ENCODE measurements at places on chromosomes 2 and 18.

GRCh38 chr2:12669036-12669435 is 47.7 kb upstream of the TRIB2 start:
- DNase-seq = no peak

- no peak for DNase-seq
These were observed 58.1 kb upstream of the PELI1 start for GRCh38 chr2:64202206-64202845.

DNA sequence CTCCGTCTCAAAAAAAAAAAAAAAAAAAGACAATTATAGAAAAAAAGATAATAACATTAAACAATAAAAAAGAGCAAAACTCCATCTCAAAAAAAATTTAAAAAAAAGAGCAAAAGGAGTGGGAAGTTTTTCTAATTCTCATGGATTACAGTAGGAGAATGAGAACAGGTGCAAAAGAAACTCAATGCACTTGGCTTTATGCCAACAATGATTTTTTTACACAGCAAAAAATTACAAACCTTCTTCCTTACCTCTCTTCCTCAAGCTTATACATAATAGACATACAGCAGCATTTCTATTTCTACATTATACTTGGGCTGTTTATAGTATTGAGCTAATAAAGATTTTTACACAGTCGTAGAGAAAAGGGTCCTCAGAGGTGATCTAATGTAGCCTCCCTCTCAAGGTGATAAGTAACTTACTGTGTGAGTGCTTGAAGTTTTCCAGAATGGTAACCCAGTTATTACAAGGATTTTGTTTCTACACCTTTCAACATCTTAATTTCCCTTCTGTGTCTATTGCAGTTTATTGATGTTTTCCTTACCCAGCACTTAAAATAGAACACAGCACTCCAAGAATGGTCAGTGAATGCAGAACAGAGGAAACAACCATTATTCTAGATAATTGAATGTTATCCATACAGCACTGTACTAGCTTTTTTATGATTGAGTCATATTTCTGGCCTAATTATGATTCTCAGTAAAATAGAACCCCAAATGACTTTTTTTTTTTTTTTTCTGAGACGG is 34.9 kb upstream of the RNF138 start:
- no peak for DNase-seq

GRCh38 chr2:199055336-199055735 is 402.4 kb downstream of the SATB2 start:
- DNase-seq = no peak

DNA sequence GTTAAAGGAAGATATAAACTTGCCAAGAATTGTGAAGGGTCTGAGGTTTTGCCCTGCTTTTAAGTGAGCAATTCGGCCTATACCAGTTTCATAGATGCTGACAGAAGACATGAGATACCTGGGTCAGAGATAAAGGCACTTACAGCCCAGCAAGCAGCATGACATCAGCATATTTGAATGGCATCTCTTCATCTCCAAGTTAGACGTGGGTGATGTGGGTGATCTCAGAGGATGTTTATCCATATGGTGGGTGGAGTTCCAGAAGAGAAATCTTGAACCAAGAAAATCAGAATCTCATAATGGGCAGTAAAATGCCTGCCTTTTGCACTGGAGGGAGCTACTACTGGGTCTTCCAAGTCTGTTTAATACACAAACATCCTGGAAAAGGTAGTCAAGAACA is 44.7 kb downstream of the GYPC start:
- DNase-seq = no peak

DNA sequence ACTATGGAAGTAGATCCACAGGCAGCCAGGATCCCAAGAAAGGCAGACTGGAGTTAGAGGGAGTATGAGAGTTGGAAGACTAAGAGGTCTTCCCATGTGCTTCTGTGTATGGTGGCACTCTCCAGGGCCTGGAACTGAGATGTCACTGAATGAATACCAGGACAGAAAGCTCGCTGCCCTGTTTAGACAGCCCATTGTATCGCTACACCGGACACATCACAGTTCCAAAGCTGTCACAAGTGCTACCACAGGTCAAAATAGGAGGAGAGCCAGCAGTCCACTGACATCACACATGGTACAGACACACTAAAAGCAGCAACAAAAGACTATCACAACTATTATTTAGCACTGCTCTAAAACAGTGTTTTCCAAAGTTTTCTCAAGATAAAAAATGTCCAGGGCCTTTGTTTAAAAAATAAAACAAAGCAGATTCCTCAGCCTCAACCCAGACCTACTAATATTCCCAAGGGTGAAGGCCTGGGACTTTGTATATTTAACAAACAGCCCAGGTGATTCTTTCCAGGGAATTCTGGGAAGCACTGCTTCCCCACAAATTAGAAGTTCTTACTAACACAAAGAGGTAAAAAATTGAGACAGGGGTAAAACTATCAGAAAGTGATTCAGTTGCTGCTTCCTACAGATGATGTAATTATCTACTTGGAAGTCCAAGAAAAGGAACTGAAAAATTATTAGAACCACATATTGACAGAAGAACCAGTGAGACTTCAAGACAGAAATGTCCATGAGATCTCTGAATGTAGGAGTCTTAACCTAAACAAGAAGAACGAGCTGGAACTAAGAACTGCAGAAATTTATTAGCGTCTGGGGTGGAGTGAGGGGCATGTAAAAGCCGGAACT is 116.0 kb downstream of the DTNB start:
- DNase-seq = peak; percentile 24

DNA sequence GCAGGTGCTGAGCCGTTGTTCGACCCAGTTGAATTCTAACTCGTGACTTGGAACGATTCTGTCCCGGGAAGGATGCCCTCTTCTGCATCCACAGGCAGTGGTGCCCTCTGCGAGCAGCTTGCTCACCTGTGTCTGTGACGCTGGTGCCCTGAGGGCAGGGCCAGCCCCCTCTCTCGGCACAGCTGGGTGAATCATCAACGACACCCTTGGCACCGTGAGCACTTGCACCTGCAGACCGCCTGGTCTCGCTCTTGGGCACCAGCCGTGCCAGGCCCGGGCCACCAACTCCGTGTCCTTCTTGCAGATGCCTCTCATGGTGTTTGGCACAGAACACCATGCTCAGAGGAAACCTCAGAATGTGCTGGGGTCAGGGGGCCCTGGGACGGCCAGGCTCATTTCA is 75.0 kb downstream of the SLC66A2 start:
- DNase-seq = no peak

DNA sequence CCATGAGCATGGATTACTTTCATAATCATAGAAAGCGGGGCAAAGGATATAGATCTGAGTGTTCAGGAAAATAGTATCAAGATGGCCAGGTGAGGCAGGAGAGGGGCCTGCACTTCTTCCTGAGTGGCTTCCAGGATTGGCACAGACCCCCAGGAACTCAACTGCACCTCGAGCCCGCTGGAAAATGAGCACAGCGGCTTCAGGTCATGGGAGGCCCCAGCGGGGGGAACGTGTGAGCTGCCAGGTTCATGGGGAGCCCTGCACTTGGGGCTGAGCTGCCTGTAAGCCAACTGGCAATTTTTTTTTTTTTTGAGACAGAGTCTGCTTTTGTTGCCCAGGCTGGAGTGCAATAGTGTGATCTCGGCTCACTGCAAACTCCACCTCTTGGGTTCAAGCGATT is 81.5 kb upstream of the ODC1 start:
- DNase-seq = no peak

DNA sequence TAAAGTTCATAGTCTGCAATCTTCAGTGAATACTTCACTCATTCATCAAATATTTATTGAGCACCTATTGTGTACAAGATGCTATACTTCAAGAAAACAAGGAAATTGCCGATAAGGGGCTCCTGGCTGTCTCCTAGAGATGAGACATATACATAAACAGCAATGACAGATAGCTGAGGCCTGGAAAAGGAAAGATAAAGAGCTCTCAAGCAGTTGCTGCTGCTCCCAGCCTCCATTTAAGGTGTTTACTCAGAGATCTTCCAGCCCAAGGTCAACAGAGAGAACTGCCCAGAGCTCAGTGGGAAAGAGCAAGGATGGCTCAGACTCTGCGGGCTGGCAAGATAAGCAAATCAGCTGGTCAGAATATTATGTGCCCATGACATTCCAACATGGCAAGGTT is 3.3 kb upstream of the SLC14A2 start:
- no peak for DNase-seq

GRCh38 chr18:26286008-26286407 is 59.8 kb downstream of the TAF4B start:
- DNase-seq = no peak

- peak; percentile 83 for DNase-seq
These were observed 6.1 kb upstream of the LBH start for GRCh38 chr2:30225131-30225762.

Measured in Kasumi-1 (cell line).